ENCODE measurements at places on chromosomes 16 and 17.

- no peak for DNase-seq
Measured at GRCh38 chr17:74028354-74029116, 174.9 kb upstream of the RPL38 start.

DNA sequence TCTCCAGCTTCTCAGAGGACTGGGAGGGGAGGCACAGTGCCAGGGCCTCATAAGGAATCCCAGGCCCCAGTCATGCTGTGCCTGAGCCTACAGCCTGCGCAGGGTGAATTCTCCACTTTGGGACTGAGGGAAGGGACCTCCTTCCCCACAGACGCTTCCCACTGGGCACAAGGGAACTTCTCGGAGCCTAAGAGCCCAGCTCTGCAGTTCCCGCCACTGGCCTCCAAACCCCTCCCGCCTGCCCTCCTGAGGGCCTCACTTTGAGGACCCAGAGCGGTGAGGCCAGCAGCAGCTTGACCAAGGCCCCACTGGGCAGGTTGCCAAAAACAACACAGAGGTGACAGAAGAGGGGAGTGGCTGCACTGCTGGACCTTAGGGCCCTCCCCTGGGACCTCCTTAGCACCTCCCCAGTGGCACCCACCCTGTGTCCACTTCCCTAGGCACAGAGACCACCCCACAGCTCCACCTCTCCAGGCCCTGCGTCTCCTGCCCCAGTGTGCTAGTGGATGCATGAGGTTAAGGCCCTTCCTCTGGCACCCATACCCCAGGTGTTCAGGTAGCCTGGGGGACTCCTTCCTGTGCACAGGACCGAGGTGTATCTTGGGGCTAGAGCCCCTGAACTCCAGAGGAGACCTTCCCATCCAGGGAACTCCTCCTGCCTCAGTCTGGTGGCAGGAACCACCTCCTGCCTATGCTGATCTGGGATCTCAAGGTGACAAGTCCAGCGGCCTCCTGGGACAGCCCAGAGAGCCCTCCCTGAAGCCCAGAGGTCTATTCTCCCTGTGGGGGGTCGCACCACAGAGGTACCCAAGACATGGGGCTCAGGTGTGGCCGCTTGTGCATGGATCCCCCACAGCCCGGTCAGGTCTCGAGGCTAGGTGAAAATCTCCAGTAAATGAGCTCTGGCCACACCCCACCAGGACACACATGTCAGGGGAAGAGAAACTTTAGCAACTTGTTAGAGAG is 3.4 kb downstream of the CASKIN2 start:
- no peak for DNase-seq

GRCh38 chr16:75584108-75584507 is 17.9 kb downstream of the GABARAPL2 start:
- no peak for DNase-seq

GRCh38 chr16:53775821-53776431 is 72.0 kb downstream of the FTO start:
- DNase-seq = no peak

- DNase-seq = no peak
Measured at GRCh38 chr17:82077617-82078358, 12.2 kb upstream of the DUS1L start.

All from activated CD8-positive, alpha-beta memory T cell treated with anti-CD3 and anti-CD28 coated beads for 1 hour (primary cell).